Stimulated activated CD4-positive, alpha-beta T cell treated with anti-CD3 and anti-CD28 coated beads, Interleukin-2, amount 100 ng/mL, for 48 hours (primary cell): ENCODE measurements at places on chromosomes 13 and 19.
A peak's percentile ranks its signal among the peaks of the same experiment; 100 is the strongest.

DNA sequence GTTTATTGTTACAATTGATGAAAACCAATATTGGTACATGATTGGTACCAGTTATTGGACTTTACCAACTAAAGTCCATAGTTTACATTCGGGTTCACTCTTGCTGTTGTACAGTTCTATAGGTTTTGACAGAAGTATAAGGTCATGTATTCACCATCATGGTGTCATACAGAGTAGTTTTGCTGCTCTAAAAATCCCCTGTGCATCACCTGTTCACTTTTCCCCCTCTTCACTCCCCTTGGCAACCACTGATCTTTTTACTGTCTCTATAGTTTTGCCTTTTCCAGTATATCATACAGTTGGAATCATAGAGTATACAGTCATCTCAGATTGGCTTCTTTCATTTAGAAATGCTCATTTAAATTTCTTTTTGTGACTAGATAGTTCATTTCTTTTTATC is 51.2 kb upstream of the MED4 start:
- no peak for DNase-seq

GRCh38 chr19:58033741-58034476 is at the start of gene ZSCAN1:
ZSCAN1 (plus strand) TSS chr19:58034025; CDS start chr19:58037837, 3,812 bp downstream.
- DNase-seq = peak; percentile 2

DNA sequence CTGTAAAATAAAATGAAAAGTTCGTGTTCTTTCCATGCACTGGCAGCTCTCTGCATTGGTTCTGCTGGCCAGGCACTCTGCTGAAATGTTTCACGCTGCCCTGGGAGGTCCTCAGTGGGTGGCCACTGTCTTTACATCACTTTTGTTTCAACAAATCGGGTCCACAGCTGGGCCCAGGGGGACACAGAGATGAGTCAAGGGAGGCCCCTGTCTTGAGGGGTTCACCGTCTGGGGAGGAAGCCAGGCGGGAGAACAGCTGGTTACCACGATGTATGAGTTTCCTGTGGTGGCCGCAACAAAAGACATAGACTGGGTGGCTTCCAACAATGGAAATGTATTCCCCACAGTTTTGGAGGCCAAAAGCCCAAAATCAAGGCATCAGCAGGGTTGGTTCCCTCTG is 5.1 kb upstream of the KLF2 start:
- DNase-seq = no peak

GRCh38 chr13:28707629-28708427 is 10.9 kb downstream of the SLC46A3 start:
- no peak for DNase-seq

DNA sequence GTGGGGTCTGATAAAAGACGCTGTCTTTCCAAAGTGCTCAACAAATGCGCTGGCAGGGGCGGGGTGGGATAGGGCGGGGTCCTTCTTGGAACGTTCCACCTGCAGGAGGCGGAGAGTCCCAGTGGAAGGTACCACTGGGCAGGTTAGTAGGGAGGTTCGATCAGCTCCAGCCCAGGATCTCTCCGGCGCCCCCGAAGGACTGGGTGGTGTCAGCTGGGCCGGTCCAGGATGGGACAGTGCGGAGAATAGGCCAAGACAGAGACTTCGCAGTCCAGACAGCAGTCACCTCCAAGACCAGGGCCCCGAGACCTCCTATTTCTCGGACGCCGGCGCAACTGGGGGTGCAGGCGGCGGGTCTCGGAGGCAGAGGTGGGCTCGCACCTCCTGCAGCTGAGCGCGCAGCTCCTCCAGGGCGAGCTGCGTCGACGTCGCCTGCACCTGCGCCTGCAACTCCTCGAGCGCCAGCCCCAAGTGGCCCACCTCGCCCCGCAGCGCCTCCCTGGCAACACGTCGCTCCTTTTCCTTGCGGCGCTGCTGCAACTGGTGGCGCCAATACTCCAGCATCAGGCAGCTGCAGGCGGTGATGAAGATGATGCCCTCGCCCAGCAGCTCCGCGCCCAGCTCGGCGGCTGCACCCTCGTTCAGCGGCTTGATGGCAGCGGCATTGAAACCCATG is 21.6 kb downstream of the VASP start:
- DNase-seq = no peak

DNA sequence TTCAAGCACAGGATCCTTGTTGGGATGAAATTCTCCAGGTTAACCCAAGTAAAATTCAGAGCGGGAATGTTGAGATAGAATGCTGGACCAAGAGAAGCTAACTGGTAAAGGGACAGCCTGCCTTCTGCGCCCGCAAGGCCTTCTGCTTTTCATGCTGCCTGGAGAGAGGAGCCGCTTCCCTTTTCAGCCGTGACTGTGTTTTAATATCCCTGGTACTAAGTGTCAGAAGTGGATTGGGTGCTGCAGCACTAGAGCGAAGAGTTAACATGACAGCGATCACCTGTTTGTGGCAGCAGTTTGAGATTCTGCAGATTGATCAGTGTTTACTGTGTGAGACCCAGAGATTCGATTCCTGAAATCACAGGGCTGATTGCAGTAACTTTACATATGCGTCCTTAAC is 197.4 kb upstream of the ZNF536 start:
- no peak for DNase-seq

- no peak for DNase-seq
Measured at GRCh38 chr19:23101241-23101640, 15.6 kb upstream of the ZNF730 start.

GRCh38 chr19:3809881-3810707 is 23.9 kb upstream of the MATK start:
- DNase-seq = no peak
